BJ (cell line): ENCODE measurements at places on chromosomes 13 and 19.

DNA sequence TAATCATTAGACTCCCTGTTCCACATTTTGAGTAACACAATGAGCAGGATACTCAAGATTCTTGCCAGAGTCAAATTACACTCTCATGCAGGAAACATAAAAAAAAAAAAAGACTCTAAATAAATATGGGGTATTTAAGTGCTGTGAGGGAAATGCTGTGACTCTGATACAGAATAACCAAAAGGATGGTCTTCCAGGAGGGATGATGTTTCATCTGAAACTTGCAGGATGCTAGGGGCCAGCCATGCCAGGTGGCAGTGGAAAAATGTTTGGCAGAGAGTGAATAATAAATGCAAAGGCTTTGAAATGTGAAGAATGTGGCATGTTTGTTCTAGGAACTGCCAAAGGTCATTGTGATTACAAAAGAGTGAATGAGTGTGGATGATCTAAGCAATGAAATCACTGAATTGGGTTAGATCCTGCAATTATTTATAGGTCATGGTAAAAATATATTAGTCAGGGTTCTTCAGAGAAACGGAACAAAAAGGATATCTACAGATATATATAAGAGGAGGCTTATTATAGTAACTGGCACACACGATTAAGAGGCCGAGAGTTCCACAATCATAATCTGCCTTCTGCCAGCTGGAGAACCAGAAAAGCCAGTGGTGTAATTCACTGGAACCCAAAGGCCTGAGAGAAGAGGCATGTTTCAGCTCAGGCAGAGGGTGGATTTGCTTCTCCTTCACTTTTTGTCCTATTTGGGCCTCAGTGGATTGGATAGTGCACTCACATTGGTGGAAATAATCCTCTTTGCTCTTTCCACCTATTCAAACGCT is 1832.8 kb upstream of the MIR17HG start:
- DNase-seq = no peak

GRCh38 chr19:31232871-31233270 is 116.4 kb downstream of the TSHZ3 start:
- peak; percentile 93 for DNase-seq

- no peak for DNase-seq
These were observed 2.4 kb downstream of the LIN7B start for GRCh38 chr19:49116544-49116943.

DNA sequence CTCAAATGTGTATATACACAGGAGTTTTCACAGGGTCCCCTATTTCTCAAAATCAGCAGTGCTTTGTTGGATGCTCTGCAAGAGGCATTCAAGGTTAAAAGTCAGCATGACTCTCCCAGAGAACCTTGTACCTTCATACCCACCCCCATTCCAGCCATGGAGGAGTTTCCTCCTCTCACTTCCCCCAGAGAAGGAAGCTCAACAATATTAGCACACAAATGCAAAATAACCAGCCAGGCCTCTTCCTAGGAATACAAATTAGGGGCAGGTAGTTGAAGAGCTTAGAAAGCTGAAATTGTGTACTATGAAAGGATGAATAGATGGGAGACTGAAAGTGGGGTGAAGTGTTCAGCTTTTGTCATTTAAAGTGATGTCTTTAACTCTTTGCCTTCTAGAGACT is 43.8 kb downstream of the SPRY2 start:
- DNase-seq = no peak

DNA sequence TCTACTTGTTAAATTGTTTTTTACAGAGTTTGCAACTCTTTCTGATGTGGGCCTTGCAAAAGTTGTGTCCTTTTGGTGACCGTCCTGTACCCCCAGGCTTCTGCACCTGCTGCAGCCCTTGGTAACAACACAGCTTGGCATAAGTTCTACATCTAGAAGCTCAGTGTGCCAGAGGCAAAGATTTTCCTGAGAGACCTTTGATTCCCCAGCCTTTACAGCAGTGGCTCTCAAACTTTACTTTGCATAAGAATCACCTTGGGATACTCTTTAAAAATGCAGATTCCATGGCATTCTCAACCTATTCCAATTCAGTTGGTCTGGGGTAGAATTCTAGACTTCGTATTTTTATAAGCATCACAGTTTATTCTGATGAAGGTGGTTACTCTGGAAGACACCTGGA is 260.9 kb downstream of the DCT start:
- no peak for DNase-seq

- no peak for DNase-seq
These were observed 176.3 kb downstream of the RBM26 start for GRCh38 chr13:79229761-79230160.

GRCh38 chr13:80123945-80124344 is 217.0 kb downstream of the SPRY2 start:
- DNase-seq = no peak

DNA sequence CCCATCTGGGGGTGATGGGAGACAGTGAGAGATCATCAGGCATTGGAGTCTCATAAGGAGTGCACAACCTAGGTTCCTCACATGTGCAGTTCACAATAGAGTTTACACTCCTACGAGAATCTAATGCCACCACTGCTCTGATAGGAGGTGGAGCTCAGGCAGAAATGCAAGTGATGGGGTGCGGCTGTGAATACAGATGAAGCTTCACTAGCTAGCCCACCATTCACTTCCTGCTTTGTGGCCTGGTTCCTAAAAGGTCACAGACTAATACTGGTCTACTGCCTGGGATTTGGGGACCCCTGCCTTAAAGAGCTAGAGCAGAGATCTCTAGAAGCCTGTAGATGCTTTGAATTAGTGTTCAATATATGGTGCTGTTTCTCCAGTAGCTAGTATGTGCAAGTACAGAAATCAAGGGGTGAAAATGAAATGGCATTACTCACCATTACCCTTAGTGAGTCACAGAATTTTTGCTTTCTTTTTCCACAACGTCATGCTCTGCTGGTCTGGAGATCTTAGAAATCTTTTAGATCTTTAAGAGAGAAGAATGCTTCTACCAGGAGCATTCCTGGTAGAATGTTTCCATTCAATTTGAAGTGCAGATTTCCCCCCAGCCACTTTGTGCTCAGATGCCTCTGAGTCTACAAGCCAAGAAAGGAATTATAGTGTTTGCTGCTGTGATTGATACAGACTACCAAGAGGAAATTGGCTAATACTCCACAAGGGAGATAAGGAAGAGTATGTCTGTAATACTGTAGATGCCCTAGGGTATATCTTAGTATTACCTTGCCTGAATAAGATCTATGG is 2301.2 kb downstream of the PCDH9 start:
- peak; percentile 57 for DNase-seq

GRCh38 chr19:54421169-54421516 is 5.9 kb downstream of the TTYH1 start:
- DNase-seq = no peak

DNA sequence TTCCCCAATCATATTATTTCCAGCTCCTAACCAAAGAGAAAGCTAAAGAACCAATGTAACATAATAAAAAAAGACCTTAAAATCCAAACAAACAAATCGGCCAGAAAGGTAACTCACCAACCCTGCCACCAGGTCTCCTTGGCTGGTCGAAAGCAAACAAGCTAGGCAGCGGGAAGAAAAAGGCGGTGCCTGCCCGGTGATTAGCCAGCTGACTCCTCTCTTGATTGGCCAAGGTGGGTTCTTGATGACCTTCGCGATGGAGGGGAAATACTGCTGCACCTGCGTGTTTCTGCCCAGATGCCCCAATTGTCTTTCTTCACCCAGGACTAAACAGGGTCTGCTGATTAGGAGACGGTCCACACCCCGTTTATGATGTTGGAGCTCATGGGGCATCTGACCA is at the start of gene NLRP11:
NLRP11 (minus strand) TSS at position 154 of the 400 bp plus-strand sequence. CDS start 13,825 bp downstream, outside the sequence.
- no peak for DNase-seq

DNA sequence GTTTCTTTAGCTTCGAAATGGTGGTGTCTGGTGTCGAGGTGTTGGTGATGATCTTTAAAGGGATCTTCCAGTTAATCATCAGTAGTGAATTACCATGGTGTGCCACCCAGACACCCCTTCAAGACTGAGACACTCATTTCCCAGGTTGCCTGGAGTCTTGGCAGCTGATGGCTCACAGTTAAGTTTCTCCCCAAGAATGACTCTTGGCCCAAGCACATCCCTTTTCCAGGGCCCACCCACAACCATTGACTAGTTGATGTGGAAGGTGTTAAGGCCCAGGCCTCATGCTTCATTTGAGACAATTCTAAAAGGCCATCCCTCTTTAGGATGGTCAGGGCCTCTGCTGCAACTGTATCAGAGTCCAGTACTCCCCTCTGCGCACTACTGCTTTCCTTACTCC is 145.5 kb downstream of the FOXO1 start:
- DNase-seq = no peak

DNA sequence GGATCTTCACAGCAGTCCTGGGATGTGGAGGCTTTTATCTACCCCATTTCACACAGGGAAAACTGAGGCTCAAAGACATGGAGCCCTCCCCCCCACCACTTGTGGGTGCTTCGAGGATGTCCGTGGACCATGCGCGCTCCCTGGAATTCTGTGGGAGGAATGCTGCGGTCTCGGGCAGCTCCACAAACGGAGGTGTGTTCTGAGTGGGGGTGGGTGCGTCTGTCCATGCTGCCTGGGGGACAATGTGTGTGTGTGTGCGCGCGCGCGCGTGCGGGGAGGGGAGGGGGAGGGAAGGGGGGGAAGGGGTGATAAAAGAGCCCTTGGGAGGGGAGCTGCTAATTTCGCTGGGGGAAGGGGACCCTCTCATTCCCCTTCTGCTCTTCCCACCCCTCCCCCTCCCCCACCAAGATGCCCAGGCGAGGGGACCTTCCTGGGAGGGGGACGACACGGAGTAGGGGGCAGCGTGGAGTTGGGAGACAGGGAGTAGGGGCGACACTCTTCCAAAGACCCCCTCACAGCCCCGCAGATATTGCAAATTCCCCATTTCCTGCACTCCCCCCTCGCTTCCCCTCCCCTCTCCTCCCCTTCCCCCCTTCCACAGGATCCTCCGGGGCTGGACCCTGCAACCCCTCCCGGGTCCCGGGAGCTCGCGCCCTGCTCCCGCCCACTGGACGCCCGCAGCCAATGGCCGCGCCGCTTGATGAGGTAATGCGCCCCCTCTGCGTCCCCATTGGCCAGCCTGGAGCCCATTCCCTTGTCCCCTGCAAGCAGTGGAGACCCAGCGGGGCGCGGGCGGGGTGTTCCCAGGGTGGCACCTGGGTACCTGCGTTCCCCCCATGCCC is 18.9 kb upstream of the ZNRF4 start:
- DNase-seq = peak; percentile 2

DNA sequence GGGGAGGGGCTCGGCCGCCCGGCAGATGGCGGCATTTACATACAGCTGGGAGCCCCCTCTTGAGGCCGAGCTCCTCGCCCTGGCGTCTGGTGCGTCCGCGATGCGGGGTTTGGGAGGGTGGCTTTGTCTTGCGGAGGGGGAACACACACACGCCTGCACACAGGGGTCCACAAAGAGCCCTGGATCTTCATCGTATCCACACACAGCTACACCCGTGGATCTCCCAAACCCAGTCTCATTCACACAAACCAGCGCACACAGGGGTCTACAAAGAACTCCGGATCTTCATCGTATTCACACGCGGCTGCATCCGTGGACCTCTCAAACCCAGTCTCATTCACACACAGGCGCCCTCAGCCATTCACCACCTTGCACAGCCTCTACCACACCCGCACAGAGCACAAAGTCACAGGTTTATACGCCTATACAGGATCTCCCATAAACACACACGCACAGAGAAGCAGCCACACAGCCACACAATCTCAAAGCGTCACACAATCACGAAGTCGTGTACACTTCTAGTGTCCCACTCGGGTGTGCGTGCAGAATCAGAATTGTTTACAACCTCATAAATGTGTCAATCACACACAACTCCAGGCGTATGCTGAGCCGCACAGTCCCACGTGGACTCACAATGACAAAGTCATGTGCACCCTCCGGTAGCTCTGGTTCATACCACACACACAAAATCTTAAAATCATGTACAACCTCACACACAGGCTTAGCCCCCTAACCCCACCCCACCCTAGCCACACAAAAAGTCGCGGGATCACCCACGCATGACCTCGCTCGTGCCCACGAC is 550 bp upstream of the DLL3 start:
- DNase-seq = no peak

DNA sequence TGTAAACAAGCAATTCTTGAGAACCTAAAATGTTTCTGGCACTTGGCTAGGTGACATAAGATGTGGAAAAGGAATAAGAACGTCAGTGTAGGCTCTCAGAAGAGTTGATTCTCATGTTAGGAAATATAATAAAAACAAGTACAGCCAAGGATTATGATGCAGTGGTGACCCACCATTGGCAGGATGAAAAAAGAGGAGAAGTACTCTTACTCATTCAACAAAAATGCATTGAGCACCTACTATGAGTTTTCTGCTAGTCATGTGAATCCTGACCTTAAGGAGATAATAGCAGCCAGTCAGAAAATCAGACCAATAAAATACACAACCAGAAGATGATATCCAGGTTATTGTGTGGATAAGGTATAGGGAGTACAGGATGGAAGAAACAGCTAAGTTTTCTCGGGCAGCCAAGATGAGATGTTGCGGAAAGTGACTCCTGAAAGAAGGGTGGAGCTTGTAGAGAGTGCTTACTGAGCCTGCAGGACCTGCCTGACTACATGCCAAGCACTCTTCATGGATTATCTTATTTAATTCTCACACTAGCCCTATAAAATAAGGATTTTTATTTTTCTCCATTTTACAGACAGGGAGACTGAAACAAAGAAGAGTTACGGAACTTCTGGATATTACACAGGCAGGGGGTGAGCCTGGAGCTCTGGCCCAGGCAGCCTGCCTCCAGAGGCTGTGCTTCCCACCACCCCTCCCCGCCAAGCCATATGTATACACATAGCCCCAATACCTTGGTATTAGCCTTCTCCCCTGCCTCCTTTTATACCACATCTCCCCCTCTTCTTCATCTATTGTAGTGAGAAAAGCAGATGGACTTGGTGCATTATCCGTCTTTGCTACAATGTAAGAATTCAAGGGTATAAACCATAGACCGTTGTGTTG is 58.0 kb downstream of the TGDS start:
- no peak for DNase-seq

DNA sequence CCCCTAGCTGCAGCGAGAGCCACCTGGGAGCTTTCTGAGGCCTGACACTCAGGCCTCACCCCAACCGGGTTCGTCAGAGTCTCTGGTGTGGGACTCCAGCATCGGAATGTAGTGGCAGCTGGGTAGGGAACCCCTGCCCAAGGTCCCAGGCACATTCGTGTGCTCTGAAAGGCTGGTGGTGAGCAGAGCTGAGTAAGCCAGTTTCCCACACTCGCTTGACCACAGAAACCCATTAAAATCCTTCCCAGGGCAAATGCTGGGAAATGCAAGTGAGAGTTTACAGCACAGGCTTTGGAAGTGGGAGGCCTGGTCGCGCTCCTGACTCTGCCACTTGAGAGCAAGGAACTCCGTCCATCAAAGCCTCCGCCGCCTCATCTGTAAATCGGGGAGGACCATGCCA is 4.2 kb downstream of the TRAPPC6A start:
- no peak for DNase-seq

GRCh38 chr19:31232180-31232579 is 117.1 kb downstream of the TSHZ3 start:
- DNase-seq = no peak
